ENCODE measurements at places on chromosomes 4 and X.

- no peak for DNase-seq
Measured at GRCh38 chr4:125482822-125483221, 168.1 kb downstream of the FAT4 start.

- DNase-seq: peak; percentile 39
Measured at GRCh38 chrX:69493193-69493592, 10.9 kb upstream of the NALF2 start.

DNA sequence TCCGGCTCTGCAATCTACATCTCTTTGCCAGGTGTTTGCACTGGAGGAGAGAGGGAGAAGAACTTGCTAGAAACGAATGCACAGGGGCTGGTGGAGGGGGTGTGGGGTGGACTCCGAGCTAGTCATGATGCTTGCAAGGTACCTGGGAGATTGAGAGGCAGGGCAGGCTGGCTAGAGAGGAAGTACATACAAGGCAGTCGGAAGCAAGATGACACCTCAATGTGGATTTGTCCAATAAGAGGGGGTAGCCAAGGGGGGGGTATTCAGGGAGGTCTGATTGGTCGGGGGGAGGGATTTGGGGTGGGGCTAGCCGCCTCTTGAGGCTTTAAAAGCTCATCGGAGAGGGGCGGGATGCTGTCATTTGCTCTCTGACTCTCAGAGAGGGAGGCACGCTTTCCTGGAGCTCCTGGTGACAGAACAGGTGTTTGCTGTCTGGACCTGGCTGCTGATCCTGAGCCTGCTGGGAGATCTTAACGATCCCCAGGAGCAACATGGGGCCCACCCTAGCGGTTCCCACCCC, at the start of gene GPR50:
Gene GPR50 (plus strand): TSS at position 354 of the 520 bp plus-strand sequence. CDS start 138 bp downstream, at position 492.
- DNase-seq: no peak

- DNase-seq: no peak
Measured at GRCh38 chrX:46737462-46737861, 21.5 kb downstream of the SLC9A7 start.

GRCh38 chrX:86946569-86946968, 571.0 kb upstream of the KLHL4 start:
- DNase-seq: no peak

DNA sequence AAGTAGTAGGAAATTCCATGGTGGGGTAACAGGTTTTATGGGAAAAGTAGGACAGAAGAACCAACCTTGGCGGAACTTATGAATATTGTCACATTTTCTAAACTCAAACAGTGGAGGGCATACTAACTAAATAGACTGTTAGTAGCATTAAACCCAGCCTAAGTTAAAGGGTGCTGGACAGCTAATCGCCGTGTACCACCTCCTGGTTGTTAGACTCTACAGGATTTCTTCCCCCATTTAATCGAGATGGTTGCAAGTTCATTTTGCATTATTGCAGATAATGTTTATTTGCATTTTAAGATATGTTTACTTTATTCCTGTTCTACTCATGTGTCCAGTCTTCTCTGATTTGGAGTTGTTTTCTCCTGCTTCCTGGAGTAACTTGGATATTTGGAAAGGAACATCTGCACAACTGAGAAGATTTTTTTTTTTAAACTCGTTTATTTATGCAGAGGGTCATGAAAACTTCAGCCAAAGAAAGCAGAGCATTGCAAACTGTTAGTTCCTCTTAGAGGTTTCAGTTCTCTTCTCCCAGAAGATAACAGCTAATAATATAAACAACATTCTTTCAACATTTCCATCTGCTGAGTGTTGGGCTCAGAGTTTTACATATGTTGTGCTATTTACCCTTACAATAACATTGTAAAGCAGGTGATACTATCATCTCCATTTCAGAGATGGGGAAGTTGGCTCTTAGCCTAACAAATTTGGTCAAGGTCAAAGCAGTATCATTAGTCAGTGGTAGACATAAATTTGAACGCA, 51.5 kb upstream of the TBC1D9 start:
- no peak for DNase-seq

DNA sequence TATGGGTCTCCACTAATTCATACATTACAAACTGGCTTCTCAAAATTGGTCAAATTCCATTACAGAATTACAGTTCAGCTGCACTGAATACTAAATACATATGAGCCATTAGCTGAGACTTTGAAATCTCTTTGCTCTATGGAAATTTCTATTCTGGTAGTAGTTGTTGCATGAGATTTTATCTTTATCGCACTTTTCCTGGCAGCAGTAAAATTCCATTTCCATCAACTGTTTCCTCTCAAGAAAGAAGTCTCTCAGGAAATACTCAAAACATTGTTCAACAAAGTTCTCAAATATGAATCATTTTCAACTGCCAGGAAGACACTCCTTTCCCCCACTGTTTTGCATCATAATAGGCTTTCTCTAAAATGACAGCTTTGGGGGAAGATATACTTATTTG, 51.3 kb downstream of the ATP11C start:
- DNase-seq: no peak

- no peak for DNase-seq
Measured at GRCh38 chrX:63869506-63869905, 84.5 kb upstream of the ARHGEF9 start.

- DNase-seq: no peak
Measured at GRCh38 chrX:129930941-129931410, 25.0 kb downstream of the UTP14A start.

- no peak for DNase-seq
Measured at GRCh38 chr4:14046642-14047041, 419.1 kb upstream of the BOD1L1 start.

- no peak for DNase-seq
Measured at GRCh38 chr4:147954850-147955249, 223.0 kb downstream of the ARHGAP10 start.

DNA sequence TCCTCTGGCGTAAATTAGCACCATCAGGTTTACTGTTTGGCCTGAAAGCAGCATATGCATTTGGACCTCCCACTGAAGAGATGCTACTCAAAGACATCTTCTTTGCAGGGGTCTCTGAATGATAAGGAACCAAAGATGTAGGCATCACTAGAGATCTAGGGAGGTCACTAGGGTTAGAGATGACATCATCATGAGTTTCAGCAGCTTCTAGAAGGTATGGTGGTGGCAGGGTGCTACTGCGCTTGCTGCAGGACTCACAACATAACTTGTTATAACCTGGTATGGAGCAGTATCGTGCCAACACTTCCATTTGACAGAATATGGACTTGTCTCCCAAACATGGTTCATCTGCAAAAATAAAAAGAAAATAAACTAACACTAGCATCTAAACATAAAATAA, 251.6 kb downstream of the NPFFR2 start:
- no peak for DNase-seq

- DNase-seq: no peak
Measured at GRCh38 chrX:113384628-113385027, 544.0 kb upstream of the AMOT start.

- DNase-seq: no peak
Measured at GRCh38 chr4:2771264-2771663, 15.1 kb upstream of the TNIP2 start.

DNA sequence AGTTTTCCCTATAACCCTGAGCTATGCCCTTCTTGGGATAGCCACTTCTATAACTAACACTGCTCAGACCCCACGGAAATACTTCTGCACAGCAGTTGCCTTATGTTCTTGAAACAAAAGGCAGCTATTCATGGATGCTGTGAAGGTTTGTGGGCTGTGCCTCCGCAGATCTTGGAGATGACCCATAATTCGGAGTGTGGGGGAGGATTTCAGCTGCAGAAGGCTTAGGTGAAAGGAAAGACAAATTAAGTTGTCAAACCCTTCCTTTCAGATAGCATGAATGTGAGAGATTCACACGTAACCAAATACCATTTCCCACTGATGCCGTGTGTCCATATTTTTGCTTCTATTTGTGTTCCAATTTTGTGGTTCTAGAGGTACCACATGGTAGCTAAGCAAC, 38.1 kb upstream of the NYX start:
- no peak for DNase-seq

GRCh38 chr4:41455206-41455605, 82.8 kb upstream of the LIMCH1 start:
- DNase-seq: no peak

GRCh38 chrX:120334151-120334550, 22.9 kb upstream of the TMEM255A start:
- no peak for DNase-seq

GRCh38 chr4:23022032-23022431, 329.3 kb downstream of the GBA3 start:
- no peak for DNase-seq

GRCh38 chr4:112881842-112882241, 167.6 kb upstream of the ANK2 start:
- no peak for DNase-seq

DNA sequence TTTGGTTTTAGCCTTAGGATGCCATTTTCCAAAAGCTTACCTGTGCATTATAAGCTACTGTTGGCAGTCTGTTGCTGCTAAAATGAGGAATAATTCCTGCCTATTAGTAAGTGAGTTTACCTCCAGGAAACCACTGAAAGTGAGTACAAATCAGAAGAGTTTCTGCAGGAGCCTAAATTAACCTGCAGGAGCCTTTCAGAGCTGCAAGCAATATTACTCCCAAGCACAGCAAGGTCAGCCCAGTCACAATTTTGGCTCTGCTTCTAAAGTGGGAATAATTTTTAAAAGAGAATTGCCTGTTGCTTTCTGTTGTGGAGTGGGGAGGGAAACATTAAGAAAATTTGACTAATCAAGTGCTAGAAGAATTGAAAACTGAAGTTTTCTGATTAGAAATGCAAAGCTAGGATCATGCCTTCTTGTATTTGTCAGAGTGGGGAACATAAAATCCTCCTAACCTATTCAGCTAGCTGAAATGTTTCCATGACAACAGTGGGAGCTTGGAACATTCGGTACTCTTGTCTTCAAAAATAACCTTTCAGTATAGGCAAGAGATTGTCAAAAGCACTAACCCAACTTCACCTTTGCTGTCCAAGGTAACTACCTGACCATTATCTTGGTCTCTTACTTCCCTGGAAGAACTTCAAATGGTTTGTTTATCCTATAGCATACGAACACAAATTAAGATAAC, 193.2 kb downstream of the COMMD8 start:
- no peak for DNase-seq

DNA sequence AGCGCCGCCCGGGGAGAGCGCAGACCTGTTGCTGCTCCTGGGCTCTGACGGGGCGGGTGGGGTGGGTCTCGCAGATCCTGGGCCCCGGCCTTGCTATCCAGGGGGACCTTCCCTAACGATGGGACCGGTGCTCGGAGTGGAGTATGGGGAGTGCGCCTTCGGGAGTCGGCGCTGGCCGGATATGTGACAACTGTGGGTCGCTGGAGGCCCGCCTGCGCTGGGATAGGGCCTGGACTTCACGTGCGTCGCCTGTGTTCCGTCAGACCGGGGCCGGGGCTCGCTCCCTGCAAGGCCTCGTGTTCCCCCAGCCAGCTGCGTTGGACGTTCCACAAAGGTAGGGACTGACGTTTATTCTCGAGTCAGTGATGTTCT, 1.3 kb downstream of the TBL1X start:
- peak; percentile 24 for DNase-seq

DNA sequence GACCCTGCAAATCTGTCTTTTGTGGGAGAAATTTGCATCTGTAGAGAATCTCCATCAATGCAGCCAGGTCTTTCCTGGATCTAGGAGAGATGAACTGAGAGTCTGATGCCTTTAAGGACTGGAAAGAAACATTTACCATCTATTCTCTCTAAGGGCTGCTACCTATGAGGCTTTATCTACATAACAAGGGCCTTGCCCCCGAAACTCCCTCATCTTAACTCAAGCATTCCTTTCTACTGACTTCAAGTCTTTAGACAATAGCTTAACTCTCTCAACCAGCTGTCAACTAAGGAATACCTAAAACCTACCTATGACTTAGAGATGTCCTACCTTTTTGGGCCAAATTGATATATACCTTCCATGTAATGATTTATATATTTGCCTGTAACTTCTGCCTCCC, 32.1 kb downstream of the MAGEB17 start:
- no peak for DNase-seq

GRCh38 chr4:54855191-54855854, 197.6 kb downstream of the KIT start:
- DNase-seq: no peak

DNA sequence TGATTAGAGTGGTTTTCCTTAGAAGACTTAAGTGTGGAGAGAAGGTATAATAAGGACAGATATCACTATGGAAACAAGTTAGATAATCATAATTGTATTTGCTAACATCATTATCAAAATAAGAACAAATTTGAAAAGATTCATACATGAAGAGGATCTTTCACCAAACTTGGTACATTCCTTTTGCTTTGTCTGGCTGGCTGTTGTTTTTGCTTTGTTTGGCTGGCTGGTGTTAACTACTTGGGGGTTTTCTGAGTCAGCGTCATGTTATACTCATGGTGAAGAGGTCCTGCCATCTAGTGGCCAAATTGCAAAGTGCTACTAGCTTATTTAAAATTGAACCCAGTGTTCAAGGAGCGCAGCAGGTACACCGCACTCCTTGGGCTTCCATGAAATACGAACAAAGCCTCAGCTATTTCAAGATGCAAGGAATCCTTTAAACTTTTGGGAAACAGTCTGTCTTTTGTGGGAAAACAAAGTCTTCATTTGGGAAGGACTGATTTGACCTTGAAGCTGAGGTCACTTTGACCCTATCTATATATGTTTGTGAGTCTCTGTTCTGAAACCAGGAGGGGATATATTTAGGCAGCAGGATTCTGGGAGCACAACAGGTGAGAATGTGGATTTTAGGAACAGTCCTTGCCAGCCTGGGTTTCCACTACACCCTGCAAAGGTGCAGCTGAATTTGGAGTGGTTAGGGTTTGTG, 129.7 kb downstream of the PLS3 start:
- peak; percentile 21 for DNase-seq

GRCh38 chr4:98786866-98787265, 128.5 kb upstream of the TSPAN5 start:
- DNase-seq: no peak

DNA sequence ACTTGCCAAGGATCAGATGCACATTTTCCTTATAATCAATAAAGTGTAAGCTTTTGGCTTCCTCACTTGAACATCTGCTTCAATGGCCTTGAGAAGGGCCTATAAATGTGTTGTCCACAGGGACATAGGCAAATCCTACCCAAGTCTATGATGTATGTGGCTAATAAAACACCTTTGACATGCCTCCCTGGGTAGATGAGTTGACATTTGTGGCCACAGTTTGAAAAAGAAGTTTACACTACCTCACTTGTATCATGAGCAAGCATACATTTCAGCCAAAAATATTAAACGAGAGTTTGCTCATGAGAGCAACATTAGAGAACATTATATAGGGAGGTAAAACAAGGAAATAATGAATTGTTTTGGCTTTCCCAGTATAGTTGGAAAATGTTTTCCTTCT, 1067.7 kb downstream of the C4orf33 start:
- DNase-seq: no peak

DNA sequence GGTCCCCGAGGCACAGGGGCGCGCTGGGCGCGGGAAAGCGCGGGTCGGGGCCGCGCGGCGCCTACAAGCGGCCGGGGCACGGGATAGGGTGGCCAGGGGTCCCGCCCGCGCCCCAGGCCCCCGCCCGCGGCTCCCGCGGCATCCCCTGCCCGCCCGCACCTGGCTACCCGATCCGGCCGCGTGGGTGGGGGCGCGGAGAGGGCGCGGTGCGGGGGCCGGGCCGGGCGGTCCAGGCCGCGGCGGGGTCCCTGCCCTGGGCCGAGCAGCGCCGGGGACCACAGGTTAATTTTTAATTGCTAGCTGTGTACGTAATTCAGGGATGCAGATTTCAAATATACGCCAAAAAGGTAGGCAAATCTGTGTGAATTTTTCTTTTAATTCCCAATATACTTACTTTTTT, 44.3 kb upstream of the FAM47C start:
- no peak for DNase-seq

- no peak for DNase-seq
Measured at GRCh38 chr4:16386711-16387320, 160.5 kb upstream of the TAPT1 start.
